SW 1271 (cell line): ENCODE measurements at places on chromosomes 3 and 15.
A peak's percentile ranks its signal among the peaks of the same experiment; 100 is the strongest.

DNA sequence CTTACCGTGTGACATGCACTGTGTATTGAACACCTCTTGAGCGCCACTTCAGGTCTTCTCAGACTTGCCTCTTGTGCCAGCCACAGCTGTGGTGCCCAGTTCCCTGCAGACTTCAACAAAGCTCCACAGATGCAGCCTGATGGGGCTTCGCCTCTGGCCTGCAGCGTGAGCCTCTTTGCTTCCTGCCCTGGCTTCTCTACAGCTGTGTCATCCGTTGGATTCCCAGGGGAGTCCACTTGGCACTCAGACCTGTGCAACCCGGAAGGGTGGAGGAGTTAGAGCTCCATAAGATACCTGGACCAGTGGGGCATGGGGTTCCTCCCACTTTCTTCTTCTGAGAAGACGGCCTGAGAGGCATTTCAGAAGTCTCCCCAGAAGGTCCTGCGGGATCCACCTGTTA is 57.7 kb upstream of the BNIP2 start:
- DNase-seq, result no peak

DNA sequence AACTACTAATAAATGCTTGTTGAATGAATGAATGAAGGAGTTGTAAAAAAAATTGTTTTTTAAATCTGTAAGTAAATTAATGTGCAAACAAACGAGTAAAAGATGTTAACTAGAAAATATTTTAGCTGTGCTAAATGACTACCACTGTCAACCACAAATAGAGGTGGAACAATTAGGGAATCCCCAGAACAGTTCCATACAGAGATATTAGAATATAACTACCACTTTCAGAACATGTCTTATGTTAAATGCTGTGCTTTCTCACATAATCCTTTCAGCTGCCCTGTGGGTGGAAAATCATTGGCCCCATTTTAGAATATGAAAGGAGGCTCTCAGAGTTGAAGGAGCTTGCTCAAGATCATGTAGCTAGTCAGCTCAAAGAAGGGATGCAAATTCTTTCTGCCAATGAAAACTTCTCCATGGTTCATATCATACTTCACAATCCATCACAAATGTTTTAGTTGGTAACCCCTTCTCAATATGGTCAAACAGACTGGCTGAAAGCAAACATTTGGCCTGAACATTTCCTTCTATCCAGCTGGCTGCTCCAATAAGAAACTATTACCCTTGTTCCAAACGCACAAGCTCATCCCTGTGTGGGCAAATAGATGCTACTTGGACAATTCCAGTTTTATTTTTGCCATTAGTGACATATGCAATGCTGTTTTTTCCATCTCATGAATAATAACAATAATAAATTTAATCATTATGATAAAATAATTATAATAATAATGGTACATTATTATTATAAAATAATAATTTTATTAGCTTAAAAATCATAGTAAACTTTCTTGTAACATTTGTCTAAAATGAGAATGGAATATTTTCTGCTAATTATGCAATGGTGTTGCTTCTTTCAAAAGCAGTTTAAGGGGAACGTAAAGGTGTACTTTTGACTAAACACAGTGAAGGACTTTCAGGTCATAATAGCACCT is 290.4 kb upstream of the STT3B start:
- no peak for DNase-seq

DNA sequence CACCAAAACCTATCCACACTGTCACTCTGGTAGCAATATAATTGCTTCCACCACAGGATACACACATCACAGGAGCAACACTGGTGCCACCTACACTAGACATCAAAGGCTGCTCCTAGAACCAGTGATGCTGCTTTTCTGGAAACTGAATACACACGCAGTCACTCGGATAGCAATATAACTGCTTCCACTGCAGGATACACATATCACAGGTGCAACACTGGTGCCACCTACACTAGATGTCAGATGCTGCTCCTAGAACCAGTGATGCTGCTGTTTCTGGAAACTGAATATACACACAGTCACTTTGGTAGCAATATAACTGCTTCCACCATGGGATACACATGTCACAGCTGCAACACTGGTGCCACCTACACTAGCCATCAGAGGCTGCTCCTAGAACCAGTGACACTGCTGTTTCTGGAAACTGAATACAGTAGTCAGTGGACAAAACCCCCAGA is 6.9 kb upstream of the TNFSF10 start:
- no peak for DNase-seq

- no peak for DNase-seq
Measured at GRCh38 chr3:186663361-186664118, 2.3 kb upstream of the HRG start.

GRCh38 chr3:153970047-153970446 is 151.1 kb upstream of the ARHGEF26 start:
- no peak for DNase-seq

DNA sequence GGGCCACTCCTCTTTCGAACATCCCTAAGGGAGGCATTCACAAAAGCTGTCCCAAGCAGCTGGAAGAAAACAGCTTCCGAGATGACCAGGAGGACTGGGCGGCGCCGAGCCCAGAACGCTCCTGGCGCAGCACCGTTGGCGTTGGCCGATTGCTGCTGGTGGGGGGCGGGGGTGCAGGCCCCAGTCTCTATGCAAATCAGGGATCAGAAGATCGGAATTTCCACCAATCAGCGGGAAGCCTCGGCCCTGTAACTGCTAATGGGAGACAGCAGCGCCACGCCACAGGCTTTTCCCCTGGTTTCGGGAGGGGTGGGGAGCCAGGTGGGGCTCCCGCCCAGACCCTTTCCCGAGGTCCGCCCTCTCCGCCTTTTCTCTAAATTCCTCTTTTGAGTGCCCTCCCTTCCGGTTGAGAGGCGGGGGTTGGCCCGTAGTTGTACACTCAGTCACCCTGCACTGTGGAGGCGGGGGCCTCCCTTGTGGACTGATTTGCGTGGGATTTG is 27.0 kb downstream of the HMCES start:
- no peak for DNase-seq

GRCh38 chr3:122081543-122082247 is 26.5 kb downstream of the CD86 start:
- no peak for DNase-seq

DNA sequence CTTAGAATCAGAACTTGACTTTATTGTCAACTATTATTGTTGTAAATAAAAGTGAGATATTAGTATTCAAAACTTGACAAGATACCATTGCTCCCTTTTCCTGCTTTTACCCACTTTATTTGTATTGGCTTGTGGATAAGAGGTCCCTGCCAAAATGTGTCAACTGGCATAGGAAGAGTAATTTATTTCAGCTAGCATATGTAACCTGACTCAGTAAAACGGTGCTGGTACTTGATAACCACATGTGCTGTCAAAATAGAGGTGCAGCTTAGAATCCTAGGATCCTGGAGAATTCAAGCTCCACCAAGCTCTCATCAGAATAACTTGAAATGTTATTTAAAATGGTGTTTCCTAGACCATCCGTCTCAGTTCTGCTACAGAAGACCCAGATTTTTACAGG is 90.2 kb upstream of the TGFBR2 start:
- no peak for DNase-seq

- DNase-seq, result no peak
Measured at GRCh38 chr3:133466531-133467386, 66.9 kb downstream of the BFSP2 start.

GRCh38 chr3:98645039-98645438 is 51.6 kb upstream of the CPOX start:
- no peak for DNase-seq

- no peak for DNase-seq
Measured at GRCh38 chr3:28564211-28564610, 215.6 kb upstream of the AZI2 start.

DNA sequence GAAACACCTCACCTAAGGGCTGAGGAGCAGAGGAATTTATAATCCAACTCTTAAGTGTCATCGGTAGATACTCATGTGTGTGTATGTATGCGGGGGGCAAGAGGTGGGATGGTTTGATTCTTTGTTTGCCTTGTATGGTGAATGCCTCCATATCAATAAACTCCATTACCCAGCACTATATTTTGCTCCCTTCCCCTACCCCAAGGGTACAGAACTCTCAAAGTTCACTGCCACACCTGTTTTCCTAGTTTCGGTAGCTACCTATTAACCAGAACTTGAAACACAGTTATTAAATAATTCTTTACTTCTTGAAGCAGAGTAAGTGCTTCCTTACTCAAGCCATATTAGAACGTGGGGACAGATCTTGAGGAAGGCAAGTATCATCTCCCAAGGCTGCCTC is 400.8 kb upstream of the SUCLG2 start:
- DNase-seq, result no peak

DNA sequence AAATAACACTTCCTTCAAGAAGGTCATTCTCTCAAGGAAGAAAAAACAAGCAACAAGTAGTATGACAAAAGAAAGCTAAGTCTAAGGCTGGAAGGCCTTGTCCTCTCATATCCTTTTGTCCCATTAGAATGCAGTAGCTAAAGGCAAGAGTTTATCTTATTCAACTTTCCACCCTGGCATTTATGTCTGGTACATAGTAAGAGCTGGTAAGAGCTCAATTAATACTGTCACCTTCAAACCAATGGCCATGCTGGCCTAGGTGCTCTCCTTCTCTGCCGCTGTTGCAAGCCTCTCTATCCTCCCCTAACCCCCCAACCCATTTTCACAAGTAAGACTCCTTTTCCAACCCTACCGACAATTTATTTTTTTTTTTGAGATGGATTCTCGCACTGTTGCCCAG is 81.9 kb downstream of the LRRFIP2 start:
- DNase-seq, result no peak

- peak; percentile 46 for DNase-seq
Measured at GRCh38 chr15:27017168-27017809, 46.3 kb downstream of the GABRG3 start.

GRCh38 chr3:177478170-177478867 is 281.0 kb upstream of the TBL1XR1 start:
- peak; percentile 84 for DNase-seq
